ENCODE measurements at places on chromosomes 1 and 21. TPM values are rescaled to one million over a fixed set of nuclear protein-coding genes. Genes with fewer than 3 reads are reported as not detected.

LENEP gene
- total RNA-seq: not detected

RHD gene
- not detected for total RNA-seq

DNA sequence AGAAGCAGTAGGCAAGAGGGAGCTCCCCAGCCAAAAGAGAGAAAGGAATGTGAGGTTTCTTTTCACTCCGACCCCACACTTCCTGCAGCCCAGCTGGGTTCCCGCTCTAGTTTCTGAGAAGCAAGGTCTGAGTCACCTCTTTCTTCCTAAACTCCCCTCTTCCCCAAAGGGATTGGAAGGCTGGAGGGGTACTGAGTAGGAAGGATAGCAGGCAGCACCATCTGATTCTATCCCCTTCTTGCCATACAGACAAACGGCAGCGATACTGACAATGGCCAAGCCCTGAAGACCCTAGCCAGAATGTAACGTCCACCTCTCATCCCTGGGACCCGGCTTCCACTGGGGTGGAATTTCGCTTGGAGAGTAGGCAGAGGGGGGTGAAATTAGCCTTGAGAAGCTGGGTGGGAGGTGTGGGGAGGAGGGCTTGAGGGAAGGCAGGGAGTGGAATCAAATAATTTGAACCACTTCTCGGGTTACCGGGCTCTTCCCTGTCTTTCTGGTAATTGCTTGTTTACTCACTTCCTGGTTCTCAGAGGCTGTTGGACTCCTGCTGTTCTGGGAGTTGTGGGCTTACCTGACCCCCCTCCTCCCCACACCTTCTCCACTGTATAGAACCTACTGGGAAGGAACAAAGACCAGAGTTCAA, 13.2 kb downstream of the IER5 start:
- no peak for DNase-seq

DNA sequence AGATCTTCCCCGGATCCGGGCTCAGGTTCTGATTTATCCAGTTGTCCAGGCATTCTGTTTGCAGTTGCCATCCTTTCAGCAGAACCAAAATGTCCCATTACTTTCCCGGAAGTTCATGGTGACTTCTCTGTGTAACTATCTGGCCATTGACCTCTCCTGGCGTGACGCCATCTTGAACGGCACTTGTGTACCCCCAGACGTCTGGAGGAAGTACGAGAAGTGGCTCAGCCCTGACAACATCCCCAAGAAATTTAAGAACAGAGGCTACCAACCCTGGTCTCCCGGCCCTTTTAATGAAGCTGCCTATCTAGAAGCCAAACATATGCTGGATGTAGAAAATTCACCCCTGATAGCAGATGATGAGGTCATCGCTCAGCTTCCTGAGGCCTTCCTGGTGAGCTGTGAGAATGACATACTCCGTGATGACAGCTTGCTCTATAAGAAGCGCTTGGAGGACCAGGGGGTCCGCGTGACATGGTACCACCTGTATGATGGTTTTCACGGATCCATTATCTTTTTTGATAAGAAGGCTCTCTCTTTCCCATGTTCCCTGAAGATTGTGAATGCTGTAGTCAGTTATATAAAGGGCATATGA, 22.4 kb downstream of the AADACL4 start:
- no peak for DNase-seq

DNA sequence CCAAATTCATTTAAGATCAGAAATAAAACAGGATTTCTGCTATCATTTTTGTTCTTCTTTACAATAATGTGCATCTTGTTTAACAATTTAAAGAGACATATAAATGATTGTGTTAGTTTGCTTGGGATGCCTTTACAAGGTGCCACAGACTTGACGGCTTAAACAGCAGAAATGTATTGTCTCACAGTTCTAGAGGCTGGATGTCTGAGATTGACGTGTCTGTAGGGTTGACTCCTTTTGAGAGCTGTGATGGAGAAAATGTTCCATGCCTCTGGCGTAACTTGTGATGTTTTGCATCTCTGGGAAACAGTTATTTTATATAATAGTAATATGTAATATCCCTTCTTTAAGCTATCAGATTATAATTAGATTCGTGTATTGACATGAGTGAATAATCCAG, 1091.6 kb upstream of the PRMT6 start:
- DNase-seq: no peak

MMP23B gene
- total RNA-seq: 78.5 TPM

DNA sequence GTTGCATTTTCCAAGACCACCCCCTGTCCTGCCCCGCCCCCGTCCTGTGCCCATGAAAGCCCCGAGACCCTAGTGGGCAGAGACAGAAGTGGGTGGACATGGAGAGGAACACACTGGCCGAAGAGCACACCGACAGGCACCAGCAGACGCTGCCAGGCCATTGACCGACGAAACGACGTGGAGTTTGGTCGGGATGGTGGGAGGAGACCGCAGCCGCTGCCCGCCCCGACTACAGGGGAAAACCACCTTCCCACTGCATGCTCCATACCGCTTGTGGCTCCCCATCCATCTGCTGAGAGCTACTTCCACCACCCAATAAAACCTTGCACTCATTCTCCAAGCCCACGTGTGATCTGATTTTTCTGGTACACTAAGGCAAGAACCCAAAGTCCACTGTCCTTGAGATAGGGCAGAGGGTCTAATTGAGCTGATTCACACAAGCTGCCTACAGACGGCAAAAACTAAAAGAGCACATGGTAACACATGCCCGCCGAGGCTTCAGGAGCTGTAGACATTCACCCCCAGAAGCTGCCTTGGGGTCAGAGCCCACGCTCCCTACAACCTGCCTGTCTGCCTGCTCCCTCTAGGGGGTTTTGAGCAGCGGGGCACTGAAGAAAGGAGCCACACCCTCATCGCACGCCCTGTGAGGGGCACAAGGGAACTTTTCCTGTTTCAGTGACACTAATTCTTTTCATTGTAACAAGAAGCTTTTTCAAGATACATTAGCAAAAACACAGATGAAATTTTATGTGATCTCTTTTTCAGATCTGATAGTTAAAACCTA, 81.2 kb upstream of the RAB3GAP2 start:
- DNase-seq: no peak

GRCh38 chr21:36454706-36455105, 25.2 kb downstream of the CLDN14 start:
- DNase-seq: peak; percentile 15

- no peak for DNase-seq
These were observed 36.6 kb downstream of the VANGL2 start for GRCh38 chr1:160436966-160437365.

DNA sequence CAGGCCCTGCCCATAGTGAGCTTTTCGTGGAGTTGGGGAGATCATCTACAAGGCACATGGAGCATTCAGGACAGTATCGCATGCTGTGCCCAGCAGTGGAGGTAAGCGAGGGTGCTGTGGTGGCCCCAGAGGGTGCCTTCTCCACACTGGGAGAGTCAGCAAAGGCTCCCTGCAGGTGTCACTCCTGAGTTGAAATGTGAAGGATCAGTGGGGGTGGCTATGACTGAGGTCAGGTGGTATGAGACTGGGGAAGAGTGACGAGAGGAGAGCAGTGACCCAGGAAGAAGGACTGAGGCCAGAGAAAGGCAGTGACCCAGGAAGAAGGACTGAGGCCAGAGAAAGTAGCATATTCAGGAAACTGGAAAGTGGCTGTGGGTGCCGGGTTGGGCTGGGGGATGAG, 53.0 kb downstream of the SPAG17 start:
- no peak for DNase-seq

- DNase-seq: no peak
These were observed 148.5 kb downstream of the LMX1A start for GRCh38 chr1:165207853-165208515.

GRCh38 chr1:243963571-243963970, 87.5 kb upstream of the ZBTB18 start:
- DNase-seq: no peak

GRCh38 chr1:2255420-2256369, 27.6 kb downstream of the SKI start:
- DNase-seq: no peak

- no peak for DNase-seq
These were observed 47.1 kb upstream of the FAM3B start for GRCh38 chr21:41269535-41269934.

KIF26B gene
- total RNA-seq: 0.62 TPM

- DNase-seq: no peak
These were observed 53.7 kb downstream of the ELK4 start for GRCh38 chr1:205577874-205578658.

DNA sequence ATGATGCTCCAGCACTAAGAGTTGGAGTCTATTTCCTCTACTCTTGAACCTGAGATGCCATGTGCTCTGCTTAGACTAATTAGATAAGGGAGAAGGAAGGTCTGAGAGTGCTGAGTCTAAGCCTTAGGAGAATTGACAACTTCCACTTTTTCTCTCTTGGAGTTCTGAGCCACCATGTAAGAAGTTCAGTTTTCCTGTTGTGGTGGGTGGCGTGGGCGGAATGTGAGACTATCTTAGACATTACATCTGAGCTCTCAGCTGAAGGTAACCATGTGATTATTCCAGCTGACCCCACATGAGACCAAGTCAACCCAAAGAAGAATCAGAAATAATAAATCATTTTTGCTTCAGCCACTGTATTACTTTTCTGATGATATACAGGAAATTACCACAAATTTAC, 404.5 kb upstream of the LRRC7 start:
- DNase-seq: no peak

SLC22A15 gene
- total RNA-seq: 6.1 TPM

DNA sequence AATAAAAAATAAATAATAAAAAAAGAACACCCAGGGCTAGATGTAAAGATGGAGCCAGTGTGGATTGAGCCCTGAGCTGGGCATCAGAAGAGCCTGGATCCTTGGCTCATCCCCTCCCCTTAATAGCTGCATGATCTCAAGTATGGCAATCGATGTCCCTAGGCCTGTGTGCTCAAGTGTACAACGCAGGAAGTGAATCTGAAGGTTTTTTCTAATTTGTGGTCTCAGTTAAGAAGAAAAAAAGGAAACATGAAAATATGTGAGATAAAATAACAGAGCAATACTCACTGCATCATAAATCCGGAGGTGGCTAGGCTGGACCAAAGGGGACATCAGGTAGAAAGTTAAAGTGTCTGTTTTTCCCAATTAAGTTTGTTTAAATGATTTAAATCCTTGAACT, 47.3 kb upstream of the SLC44A3 start:
- DNase-seq: no peak

- no peak for DNase-seq
These were observed 37.2 kb downstream of the VN1R5 start for GRCh38 chr1:247293047-247293446.
